ENCODE measurements at places on chromosomes 2 and 18.

GRCh38 chr2:128980475-128980874, 661.8 kb upstream of the HS6ST1 start:
- DNase-seq = no peak

DNA sequence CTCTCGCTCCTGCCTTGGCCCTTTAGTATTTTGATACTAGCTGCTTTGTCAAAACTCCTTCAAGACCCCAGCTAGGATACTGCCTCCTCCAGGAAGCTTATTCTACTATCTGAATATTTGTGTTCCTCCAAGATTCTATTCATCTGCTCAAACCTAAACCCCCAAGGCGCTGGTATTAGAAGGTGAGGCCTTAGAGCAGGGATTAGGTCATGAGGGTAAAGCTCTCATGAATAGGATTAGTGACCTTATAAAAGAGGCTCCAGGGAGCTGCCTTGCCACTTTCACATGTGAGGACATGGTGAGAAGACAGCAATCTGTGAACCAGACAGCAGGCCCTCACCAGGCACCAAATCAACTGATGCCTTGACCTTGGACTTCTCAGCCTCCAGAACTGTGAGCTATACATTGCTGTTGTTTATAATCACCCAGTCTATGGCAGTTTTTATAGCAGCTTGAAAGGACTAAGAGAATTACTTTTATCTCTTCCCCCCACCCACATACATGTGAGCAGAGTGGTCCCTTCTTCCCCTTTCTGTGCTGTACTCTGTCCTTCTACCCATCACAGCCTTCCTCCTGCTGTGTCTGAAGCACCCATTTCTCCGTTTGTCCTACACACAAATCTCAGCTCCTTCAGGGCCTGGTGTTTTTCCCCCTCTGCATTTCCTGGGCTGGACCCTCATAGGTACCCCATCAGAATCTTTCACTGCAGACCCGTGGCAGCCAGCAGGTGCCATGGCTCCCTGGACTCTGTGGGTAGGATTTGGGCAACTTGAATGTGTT, 54.5 kb downstream of the HS1BP3 start:
- DNase-seq = no peak

DNA sequence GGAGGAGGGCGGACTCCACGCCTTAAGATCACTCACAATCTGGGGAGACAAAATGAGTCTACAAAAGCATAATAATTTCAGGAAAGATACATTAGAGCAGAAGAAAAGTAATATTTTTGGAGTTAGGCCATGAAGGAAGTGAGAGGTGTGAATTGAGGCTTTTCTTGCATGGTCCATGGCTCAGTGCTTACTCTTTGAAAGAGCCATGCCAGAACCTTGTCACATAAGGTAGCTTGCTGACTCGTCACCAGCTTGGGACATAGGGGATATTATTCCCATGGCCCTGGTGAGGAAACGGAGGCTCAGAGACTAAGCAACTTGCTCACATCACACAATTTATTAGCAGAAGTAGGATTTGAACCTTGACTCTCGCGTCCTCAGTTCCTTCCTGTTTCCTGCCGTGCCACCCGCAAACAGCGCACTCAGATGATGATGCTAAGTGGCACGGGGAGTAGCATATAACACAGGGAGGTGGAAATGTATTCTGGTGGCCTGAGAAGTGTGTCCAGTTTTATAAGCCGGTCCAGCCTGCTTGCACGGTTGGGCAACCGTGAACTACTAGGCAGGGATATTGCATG, 312.2 kb upstream of the EPAS1 start:
- no peak for DNase-seq

GRCh38 chr18:12408247-12408869, 629 bp downstream of the PRELID3A start:
- no peak for DNase-seq

DNA sequence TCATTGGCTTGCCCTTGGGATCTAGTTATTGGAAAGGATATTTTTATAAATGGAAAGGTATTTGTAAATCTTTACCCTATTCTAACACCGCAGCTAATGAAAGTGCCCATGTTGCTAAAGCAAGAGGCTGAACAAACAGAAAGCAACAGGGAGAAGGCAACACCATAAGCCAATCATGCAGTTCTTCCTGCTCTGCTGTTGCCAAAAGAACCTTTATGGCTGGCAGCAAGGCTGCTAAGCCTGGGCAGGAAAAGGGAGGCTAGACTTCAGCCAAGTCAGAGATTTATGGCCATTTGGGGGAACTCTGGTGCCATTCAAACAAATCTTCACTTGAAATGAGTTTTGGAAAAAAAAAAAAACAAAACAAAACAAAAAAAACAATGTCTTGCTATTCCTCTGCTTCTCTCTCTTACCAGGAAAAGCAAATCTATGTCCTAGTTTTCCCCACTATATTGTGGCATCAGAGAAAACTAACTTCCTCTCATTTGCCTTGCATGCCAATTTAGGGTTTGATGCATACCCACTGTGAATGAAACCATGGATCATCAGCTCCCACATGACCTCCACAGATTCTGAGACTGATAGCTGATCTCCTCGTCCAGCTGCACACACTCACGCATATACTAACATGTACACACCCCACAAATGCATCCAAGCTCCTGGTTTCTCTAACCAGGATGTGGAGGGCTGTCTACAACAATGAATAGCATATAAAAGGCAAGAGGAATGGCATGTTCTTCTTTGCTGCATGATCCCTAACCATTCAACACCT, 179.3 kb downstream of the C1D start:
- DNase-seq = no peak

DNA sequence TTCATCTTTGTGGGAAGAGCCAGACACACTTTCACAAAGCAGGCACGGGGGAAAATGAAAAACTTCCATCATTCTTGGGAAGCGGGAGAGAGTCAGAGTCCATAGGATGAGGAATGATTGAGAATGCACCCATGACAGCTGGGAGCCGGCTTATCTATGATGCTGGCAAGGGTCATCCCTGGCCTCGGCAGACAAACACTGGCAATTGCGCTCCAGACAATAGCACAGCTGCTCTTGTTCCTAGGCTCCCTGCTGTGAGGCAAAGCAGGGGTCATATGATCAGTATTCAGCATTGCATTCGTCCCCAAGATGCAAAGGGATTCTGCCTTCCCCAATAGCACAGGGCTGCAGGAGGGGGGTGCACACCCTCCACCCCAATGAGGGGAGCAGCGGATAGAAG, 33.0 kb downstream of the CYRIA start:
- no peak for DNase-seq

- DNase-seq = no peak
Measured at GRCh38 chr2:102544182-102544581, 71.2 kb downstream of the SLC9A4 start.

- no peak for DNase-seq
Measured at GRCh38 chr2:72134997-72135800, 12.5 kb downstream of the CYP26B1 start.

DNA sequence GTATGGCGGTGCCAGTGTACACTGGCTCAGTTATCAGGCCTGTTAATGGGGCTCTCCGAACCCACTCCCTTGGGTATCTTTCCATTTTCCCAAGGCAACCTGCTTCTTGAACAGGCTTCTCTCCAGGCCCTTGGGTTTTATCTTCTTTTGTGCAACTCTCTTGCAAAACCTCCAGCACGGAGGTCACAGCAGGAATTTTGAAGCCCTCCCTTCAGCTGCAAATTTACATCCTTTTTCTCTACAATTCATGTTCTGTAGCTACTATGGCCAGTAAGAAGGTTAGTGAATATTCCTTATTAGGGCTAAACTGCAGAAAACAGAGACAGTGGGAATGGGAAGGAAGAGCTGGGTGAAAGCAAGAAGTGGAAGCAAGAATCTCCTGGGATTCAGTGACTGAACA, 10.4 kb upstream of the NPAS2 start:
- no peak for DNase-seq

- no peak for DNase-seq
Measured at GRCh38 chr18:51226068-51226467, 28.6 kb upstream of the MEX3C start.

- peak; percentile 59 for DNase-seq
Measured at GRCh38 chr2:179031731-179032408, 18.1 kb downstream of the CCDC141 start.

DNA sequence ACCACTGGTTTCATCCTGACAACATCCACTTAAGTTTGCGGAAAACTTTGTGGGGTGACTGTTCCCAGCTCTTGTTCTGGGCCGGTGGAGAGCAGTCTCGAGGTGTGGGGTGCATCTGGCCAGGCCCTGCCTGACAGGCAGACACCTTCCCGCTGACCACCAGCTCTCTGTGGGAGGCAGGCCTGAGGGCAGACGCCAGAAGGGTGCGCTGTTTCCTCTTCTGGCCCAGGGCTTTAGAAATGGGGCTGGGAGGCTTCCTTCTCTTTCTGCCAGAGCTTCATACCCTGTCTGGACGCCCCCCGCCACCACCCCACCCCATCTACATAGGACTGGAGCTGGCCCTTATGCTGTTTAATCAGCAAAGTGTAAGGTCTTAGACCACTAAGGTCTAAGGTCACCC, 263.8 kb downstream of the LOXHD1 start:
- no peak for DNase-seq

DNA sequence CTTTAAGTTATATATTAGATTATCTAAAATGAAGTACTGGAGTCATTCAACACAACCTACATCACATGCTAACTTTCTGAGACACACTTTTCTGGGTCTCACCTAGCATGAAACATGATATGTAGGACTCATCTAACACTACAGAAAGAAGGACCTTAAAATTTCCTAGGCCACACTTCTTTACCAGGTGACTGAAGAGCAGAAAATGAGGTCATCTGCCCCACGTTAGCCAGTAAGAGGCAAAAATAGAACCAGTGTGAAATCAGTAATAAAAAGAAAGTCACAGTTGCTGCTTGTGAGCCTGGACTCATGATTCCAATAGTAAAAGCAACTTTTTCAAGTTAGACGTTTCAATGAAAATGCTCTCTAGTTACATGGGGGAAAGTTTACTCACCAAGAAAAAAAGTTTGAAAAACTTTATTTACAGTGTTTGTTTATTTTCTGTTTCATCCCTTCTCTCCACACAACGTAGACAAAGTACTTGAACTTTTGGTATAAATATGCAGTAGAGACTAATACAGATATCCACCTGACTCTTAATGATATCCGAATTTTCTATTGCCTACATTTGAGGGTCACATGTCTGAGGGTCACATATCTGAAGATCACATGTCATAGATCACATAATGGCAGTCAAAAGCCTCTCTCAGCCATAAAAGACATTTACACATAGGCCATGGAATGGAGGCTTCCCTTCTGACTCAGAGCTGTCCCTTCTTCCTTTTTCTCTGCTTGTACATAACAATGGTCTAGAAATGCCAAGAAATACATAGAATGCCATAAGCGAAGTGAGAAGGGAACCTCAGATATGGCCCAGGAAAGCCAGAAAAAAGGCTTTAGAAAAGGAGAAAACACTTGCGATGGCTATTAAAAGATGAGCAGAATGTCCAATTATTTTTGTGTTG, 362.9 kb downstream of the ZEB2 start:
- DNase-seq = no peak

- no peak for DNase-seq
Measured at GRCh38 chr2:1518331-1518803, 105.1 kb downstream of the TPO start.

DNA sequence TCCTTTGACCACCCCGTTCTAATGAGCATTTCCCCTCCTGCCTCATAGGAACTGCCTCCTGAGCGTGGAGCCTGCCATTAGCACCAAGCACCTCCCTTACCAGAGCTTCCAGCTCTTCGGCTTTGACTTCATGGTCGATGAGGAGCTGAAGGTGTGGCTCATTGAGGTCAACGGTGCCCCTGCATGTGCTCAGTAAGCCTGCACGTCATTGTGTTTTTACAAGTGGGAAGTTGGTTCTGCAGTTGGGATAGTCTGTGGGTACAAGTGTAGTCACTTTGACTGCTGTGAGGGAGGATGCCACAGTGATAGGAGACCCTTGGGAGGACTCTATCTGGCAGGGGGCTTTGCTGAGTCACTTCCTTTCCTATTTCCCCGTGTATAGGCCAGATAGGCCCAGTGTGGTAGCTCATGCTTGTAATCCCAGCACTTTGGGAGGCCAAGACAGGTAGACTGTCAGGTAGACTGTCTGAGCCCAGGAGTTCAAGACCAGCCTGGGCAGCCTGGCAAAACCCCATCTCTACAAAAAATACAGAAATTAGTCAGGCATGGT, 22.0 kb upstream of the POLR1B start:
- DNase-seq = no peak

DNA sequence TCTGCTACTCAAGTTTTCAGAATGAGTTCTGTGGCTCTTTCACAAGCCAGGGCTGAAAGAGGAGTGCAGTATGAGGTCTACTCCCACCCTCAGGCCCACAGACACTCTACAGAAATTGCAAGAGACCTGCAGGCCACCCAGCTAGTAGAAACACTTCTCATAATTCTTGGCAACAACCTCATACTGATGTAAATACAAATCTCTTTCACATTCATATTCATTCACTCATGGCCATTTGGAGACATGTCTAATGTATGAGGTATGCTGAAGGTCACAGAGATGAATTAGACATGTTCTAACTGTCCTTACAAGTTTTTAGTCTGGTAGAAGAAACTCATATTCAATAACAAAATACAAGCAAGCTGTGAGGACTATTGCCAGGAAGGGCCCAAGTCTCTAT, 83.8 kb upstream of the KLHL29 start:
- DNase-seq = no peak

GRCh38 chr2:171149986-171150693, 10.6 kb downstream of the TLK1 start:
- DNase-seq = no peak

DNA sequence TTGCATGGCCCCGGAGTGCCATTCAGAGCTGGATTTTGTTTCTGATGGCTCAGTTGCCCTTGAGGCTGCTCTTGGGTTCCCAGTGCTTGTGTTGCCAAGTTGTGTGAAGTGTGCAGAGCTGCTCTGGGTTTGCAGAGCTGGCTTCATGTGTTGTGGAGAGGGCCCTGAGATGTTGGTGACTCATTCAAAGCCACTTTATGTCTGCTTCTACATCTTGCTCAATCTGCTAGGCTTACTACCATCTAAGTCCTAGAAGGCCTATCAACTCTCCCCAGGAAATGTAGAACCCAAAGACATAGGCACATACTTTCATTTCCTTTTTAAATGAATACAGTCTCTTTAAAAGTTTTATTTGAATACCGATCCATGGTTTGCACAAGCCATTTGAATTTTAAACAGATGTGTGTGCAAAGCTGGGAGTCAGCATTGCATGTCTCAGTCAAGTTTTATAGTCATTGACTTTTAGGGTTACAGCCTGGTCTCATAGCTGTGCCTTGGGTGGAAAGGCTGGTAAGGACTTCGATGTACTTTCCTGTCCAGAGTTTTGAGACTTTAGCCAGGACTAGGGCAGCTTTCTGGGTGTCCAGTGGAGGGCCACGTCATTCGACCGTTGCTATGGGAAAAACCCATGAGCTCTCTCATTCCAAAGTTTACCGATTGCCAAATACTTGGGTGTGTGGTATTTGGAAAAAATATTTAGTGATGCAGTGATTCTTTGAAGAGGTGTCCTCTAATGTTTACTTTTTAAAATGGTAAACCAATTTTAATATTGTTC, 105.0 kb downstream of the LTBP1 start:
- no peak for DNase-seq

DNA sequence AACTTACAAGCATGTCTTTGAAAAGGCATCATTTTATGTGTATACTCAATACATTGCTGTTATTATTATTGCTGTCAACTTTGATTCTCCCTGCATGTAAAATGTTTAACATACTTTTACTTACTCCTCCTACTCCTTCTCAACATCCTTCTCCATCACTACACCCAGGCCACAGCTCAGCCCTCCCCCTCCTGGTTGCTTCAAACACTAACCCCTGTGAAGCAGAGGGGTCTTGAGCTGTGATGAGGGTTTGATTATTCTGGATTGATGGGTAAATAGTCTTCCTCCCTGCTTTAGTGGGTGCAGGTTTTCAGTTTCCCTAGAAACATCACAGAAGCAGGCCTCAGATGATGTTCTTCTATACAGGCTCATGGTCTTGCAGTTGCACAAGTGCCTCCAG, 221.0 kb downstream of the OSR1 start:
- no peak for DNase-seq
